ENCODE measurements at places on chromosomes 7 and 10.

DNA sequence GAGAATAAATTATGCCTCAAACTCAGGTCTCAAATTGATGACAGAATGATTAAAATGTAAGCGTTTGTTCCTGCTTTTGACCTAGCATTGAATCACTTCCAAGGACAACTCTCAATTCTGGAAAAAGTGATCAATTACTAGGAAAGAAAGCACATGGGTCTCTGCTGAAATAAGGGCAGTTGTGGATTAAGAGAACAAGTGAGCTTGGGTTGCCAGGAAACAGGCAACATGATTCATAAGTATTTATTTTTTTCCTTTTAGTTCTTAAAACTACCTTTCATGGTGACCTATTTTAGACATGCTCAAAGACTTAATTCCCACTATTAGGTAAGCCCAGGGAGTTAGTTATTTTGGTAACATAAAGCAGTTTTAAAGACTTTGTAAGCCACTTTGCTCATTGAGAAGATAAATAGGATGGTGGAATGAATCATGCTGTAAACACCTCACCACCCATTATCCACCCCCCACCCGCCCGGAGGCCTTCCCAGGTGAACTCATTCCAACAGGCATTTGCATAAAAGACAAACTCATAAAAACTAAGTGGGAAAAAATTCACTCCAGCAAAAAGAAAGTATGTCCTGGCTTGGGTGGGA lies 728.3 kb downstream of the SORCS1 start:
- DNase-seq = no peak

- no peak for DNase-seq
Observed at GRCh38 chr7:4694305-4694704, 12.2 kb downstream of the FOXK1 start.

GRCh38 chr7:46003896-46004875 lies 83.1 kb upstream of the IGFBP3 start:
- no peak for DNase-seq

- no peak for DNase-seq
Observed at GRCh38 chr10:66394342-66395063, 531.3 kb upstream of the LRRTM3 start.

DNA sequence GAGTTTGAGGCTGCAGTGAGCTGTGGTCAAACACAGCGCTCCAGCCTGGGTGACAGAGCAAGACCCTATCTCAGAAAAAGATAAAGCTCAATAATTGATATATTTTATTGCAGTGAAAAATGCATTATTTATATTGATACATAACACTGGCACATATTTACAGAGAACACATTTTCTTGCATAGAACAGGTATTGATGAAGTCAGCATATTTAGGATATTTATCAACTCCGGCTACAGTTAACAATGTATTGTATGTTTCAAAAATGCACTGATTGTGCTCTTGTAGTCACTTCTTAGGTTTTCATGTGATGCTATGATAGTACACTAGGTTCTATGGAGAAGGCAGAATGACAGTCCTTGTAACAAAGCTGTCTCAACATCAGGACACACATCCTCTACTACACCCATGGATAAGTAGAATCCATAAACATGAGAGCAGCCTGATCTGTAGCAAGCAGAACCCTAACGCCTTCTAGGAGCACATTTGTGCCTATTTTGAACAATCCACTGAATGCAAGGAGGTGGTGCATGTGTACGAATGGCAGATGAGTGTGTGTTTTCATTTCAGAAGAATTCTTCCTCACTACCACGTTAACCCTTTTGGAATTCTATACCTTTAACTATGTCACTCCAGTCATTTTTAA lies 586.1 kb upstream of the CELF2 start:
- no peak for DNase-seq

- no peak for DNase-seq
Observed at GRCh38 chr7:146177301-146177700, 60.7 kb downstream of the CNTNAP2 start.

Data from NCI-H2171 (cell line).